ENCODE measurements at places on chromosomes 2 and 18.

DNA sequence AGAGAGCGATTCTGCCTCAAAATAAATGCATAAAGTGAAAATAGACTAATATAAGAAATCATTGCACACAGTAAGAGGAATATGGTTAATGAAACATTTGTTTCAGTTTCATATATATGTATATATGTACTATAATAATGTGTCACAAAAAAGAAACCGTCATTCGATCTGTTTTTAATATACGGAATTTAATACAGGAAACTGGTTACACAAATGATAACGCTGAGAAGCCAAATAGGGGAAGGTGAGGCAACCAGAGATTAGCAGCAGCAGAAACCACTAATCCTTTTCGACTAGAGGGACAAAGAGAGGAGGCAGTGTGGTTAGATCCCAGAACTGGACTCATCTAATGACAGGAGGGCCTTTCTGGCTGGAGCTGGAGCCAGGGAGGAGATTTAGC, 64.2 kb upstream of the GREB1L start:
- DNase-seq, result no peak

DNA sequence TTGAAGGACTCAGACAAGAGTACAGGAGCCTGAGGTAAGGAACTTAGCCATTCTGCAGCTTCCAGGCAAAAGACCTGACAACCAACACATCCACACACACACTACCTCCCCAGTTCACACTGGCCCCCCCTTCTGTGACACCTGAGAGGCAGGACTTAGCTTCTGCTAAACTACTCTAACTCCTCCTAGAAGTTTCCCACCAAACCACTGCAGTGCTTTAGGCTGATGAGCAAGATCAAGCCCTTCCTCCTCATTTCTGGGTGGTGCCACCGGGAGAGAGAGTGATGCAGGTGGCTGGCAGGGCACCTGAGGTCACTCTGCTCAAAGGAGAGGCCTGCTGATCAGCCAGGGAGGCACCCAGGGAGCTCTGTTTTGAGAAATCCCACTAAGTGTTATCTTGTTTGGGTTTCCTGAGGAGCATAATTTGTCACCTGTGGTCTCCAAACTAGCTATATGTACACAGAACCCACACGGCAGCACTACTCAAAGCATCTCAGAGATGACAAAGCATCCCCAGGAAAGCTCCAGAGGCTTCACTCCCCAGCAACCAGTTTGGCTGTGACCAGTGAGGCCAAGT, 188.4 kb downstream of the MYO5B start:
- no peak for DNase-seq

DNA sequence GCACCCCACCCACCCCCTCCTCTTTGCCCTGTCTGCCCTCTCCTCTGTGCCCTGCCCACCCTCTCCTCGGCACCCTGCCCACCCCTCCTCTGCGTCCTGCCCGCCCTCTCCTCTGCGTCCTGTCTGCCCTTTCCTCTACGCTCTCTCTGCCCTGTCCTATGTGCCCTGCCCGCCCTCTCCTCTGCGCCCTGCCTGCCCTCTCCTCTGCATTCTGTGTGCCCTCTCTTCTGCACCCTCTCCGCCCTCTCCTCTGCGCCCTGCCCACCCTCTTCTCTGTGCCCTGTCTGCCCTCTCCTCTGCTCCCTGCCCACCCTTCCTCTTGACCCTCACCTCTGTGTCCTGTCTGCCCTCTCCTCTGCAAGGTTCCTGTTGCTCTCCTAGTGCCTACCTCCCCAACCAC, 233.6 kb downstream of the SMAD2 start:
- no peak for DNase-seq

DNA sequence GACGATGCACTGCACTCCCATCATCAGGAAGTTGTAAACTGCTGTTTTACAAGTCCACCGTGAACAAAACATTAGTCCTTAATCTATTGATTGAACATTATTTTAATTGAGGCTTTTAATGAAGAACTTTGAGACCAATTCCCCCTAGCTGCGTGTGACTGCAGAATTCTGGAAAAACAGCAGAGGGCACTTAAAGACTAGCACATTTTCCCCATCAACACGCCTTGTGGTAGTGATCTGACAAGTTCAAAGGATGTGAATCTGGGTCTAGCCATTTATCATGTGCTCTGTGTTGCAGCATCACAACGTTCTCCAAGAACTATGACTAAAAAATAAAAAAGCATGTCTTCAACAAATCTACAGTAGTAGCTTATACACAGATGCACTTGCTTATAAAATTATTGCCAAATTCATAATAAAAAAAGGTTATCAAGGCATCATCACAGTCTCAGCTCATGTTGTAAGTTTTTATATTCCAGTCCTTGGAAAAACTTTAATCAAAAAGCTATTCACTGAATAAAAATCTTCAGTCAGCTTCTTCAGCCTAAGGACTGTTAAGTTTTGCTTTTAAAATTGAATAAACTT, 35.8 kb downstream of the SKOR2 start:
- DNase-seq, result peak; percentile 44

DNA sequence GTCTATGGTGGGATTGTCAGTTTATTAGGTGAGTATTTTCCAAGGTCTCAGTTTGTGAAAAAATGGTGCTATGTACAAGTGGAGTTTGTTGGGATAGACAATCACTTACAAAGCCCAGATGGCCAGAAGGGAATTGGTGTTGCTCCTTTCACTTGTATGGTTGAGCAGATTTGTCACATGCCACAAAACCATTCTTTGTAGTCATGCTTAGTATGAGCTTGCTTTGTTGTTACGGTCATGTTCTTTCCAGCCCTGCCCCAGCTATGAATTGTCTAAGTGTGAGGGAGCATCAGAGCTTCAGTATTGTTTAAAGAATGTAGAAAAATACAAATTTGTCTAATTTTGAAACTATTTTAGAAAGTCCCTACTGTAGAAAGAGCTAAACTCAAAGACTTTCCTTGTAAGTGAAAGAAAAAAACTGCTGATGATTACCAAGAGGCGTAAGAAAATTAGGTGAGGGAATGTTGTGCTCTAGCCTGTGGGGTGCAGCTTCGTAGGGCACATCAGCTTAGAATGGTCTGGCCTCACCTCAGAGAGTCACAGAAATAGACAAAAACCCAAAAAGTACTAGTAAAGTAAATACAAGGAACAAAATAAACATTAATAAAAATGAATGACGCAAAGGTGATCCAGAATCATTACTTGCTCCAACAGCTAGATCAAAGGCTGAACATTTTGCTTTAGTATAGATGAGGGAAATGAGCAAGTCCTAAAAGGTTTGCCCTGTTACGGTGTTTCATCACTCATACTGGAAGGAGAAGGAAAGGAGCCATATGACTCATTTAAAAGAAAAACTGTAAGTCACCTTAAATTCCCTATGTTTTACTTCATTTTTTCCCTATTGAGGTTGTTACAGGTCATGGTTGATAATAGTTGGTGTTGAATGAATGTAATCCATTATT, 9.2 kb downstream of the TGIF1 start:
- no peak for DNase-seq

- no peak for DNase-seq
These were observed 13.5 kb downstream of the CCDC121 start for GRCh38 chr2:27615316-27615715.
